ENCODE measurements at places on chromosomes 1 and 21.

GRCh38 chr1:224300346-224300745 is 29.6 kb downstream of the NVL start:
- DNase-seq, result no peak

GRCh38 chr1:39896909-39897685 is 4.6 kb downstream of the MYCL start:
- DNase-seq, result no peak

- DNase-seq, result no peak
Observed at GRCh38 chr1:92544756-92545165, 58.0 kb upstream of the GFI1 start.

- DNase-seq, result no peak
Observed at GRCh38 chr1:31605908-31606427, 11.5 kb upstream of the HCRTR1 start.

- DNase-seq, result peak; percentile 65
Observed at GRCh38 chr1:42913426-42914091, 45.1 kb downstream of the SLC2A1 start.

GRCh38 chr1:182806015-182806678 is 16.6 kb downstream of the NPL start:
- DNase-seq, result peak; percentile 85

DNA sequence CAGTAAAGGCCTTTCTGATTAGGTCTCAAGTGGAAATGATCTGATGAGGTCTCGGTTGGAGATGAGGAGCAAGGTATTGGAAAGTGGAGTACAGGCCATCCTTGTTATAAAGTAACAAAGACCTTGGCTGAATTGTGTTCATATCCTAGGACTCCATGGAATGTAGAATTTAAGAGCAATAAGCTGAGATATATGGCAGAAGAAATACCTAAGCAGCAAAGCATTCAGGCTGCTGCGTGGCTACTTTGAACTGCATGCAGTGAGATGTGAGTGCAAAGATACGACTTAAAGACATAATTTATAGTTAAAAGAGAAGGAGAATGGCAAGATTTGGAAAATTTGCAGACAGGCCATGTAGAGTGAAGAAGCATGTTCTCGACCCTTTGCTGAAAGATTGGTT is 11.2 kb upstream of the XPR1 start:
- DNase-seq, result no peak

GRCh38 chr21:14900058-14900457 is 164.7 kb downstream of the NRIP1 start:
- no peak for DNase-seq

DNA sequence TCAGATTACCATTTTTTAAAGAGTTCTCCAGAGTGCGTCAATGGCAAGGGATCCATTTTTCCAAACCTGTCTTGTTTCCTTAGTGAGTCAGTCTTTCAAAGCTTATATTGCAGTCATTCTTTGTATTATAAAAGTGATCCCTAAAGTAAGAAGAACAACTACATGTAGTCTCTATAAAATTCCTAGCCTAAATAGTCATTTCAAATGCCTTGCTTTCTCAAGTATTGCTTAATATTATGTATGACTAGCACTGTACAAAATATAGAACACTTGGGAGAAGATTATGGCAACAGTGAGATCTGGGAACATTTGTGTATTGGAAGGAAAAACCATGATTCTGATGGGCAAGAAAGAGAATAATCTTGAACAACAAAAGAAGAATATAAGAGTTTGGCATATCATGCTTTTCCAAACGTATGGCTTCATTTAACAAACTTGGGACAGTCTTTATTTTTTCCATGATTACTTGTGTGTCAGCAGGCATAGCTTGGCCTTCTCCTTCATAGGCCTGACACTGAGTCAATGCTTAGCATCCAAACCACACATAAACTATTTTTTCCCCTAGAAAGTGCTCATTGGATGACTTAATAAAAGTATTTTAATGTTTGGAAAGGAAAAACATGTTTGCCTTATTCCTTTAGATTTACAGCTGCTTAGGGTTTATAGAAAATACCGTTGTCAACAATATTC is 547.4 kb downstream of the LTN1 start:
- no peak for DNase-seq
